Myometrial cell (primary cell): ENCODE measurements at places on chromosomes 7 and 10. TPM values are rescaled to one million over a fixed set of nuclear protein-coding genes. Genes with fewer than 3 reads are reported as not detected.

The IDI2 gene
- total RNA-seq = not detected in 2 replicates

The ATOH7 gene
- total RNA-seq = not detected in 2 replicates

The LGI1 gene
- total RNA-seq = not detected in 2 replicates

The ZNF239 gene
- 2.0 and 5.1 TPM in 2 replicates for total RNA-seq

The ASZ1 gene
- not detected in 2 replicates for total RNA-seq

The HOXA2 gene
- 0.53 TPM in 1 of 2 replicates, not detected in the other for total RNA-seq

The SVOPL gene
- total RNA-seq = not detected in 2 replicates

The ZPBP gene
- total RNA-seq = not detected in 2 replicates

The RPEL1 gene
- total RNA-seq = under 0.01 TPM in 1 of 2 replicates, not detected in the other

The GPC2 gene
- total RNA-seq = 0.18 and 0.29 TPM in 2 replicates

The CPN1 gene
- not detected in 2 replicates for total RNA-seq

The SUGCT gene
- 1.7 and 5.0 TPM in 2 replicates for total RNA-seq

The AKR1C4 gene
- not detected in 2 replicates for total RNA-seq

The PDLIM1 gene
- total RNA-seq = 34.9 and 35.6 TPM in 2 replicates

The HOXA3 gene
- total RNA-seq = 0.18 TPM in 1 of 2 replicates, not detected in the other

The CPA4 gene
- 7.5 and 13.1 TPM in 2 replicates for total RNA-seq

The CDNF gene
- total RNA-seq = 0.86 and 3.0 TPM in 2 replicates

The ITPRID1 gene
- total RNA-seq = not detected in 2 replicates

The GRM3 gene
- not detected in 2 replicates for total RNA-seq

The ODAD2 gene
- 1.8 and 4.0 TPM in 2 replicates for total RNA-seq

The WEE2 gene
- total RNA-seq = not detected in 2 replicates

The MIOS gene
- 20.2 and 32.6 TPM in 2 replicates for total RNA-seq
